ENCODE measurements at places on chromosomes 11 and 22.

DNA sequence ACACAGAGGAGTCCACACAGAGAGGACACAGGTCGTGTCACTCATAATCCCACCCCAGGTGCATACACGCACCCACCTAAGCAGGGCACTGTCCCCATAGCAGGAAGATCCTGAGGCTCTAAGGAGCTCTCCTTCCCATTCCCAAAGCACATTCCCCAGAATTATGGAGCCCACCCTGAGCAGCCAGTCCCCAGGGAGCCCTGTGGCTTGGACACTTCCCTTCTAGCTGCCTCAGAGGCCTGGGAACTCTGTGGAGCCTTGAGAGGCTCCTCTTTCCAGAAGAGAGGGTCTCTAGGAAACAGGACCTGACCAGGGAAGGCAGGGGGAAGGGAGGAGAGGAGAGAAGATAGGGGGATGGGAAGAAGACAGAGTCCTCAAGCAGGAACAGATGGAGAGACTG, 29.8 kb downstream of the ARHGEF17 start:
- peak; percentile 57 for DNase-seq

GRCh38 chr11:118194835-118195627, 18.6 kb upstream of the SCN2B start:
- DNase-seq: peak; percentile 26

GRCh38 chr11:68441466-68442230, 18.9 kb upstream of the PPP6R3 start:
- DNase-seq: peak; percentile 68

- no peak for DNase-seq
Observed at GRCh38 chr22:46520880-46521279, 16.5 kb downstream of the CELSR1 start.

GRCh38 chr11:134086376-134086775, 17.5 kb downstream of the JAM3 start:
- peak; percentile 63 for DNase-seq

GRCh38 chr11:12280838-12281565, 96.4 kb upstream of the PARVA start:
- DNase-seq: no peak

DNA sequence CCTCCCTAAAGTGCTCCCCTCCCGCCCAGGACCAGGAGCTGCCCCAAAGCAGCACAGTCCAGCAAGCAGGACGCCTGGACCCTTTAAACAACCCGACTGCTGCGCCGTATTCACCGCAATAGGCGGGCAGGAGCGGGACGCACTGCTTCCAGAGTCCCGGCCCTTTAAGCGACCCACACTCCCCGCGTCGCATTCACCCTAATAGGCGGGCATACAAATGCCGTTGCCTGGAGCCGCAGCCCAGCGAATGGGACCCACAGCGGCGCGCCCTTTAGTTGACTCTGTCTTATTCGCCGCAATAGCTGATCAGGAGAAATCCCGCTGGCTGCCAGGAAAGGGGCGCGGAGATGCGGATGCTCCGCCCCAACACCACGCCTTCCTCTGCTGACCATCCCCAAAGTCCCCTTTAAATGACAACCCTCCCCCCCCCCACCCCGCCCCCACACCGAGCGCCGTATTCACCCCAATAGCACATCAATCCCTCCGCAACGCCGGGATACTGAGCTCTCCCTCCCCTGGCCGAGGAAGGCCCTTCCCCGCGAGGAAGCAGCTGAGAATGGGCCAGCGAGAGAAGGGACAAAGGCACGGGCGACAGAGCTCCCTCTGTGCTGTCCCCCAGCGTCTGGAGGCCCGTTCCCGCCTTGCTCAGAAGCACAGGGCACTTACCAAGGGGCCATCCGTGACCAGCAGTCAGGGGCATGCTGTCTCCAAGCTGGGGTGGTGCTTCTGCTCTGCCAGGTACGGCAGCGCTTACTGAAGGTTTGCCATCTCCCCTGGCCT, 4.7 kb downstream of the OSBPL5 start:
- DNase-seq: peak; percentile 97

DNA sequence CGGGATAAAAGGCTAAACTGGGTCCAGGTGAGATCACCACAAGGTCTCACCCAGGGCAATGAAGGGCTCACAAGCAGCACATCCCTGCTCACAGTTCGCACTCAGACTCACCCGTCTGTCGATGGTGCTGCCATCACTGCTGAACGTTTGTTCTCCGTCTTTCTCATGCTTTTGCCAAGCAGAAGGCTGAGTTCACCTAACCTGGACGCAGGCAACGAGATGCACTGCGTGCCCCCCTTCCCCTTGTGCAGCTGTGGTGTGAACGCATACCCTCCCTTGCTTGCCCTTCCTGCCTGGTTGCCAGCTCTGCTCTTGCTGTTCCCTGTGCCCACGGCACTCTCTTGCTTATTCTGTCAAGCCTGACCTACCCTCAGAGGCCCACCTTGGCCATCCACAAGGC, 18.0 kb downstream of the KCTD21 start:
- DNase-seq: no peak

DNA sequence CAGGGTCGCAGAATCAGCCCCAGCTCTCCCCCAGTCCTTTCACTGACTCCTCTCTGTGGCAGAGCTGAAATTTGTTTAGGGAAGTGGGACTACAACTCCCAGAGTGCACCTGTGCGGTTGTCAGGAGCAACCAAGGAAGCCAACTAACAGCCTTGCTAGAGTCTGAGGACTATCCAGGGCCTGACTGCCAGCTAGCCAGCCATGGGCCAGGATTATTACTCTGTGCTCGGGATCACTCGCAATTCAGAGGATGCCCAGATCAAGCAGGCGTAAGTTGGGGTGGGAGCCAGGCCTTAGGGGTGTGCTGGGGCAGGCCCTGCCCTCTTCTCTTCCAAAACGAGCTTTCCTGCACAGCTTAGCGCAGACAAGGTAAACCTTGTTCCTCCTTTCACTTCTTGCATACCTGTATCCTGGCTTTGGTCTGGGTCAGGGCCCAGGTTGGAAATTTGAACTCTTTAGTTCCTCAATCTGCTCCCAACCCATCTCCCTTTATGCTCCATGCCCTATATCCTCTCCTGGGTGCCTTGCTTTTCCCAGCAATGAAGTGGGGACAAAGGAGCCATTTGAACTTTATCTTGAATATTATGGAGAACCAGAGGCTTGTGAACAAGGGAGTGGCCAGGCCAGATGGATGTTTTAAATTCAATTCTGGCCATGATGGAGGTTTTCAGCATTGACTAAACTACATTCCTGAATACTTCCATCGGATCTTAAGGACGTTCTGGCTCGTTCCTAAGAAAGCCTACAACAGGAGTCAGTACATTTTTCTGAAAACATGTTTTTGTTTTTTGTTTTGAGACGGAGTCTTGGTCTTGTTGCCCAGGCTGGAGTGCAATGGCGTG, at the start of gene DNAJB13:
TSS of gene DNAJB13 (plus strand) at position 158 of the 842 bp plus-strand sequence. CDS start at position 202, 44 bp downstream.
- DNase-seq: peak; percentile 48

- DNase-seq: peak; percentile 49
Observed at GRCh38 chr11:13140028-13140870, 131.1 kb downstream of the RASSF10 start.

DNA sequence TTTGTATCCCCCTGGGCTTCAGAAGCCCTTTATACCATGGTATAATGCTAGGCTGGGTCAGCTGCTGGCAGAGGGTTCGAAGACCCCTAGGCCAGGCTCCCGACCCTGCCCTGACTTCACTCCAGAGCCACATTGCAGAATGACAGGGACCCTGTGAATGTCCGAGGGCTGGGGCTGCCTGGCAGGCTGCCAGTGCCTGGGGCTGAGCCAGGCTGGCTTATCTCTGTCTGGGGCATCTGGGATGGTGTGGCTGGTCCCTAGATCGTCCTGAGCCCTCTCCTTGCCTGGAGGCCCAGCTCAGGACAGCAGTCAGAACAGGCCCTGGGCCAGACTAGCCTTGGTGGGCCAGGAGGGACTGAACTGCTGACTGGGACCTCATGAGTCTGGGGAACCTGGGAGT, 3.7 kb downstream of the ZDHHC8 start:
- no peak for DNase-seq

DNA sequence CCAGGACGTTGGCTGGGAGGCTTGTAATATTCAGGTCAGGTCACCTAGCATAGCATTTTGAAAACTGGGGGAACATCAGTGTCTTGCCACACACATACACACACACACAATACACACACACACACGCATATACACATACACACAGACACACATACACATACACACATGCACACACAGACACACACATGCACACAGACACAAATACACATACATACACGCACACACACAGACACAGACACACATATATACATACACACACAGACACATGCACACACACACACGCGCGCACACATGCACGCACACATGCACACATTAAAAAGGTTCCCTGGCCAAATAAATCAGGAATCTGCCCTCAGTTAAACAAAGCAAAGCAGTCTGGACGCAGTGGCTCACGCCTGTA, 12.5 kb downstream of the MYBPC3 start:
- no peak for DNase-seq

GRCh38 chr11:121630041-121630440, 177.3 kb upstream of the SORL1-AS1 start:
- peak; percentile 81 for DNase-seq

DNA sequence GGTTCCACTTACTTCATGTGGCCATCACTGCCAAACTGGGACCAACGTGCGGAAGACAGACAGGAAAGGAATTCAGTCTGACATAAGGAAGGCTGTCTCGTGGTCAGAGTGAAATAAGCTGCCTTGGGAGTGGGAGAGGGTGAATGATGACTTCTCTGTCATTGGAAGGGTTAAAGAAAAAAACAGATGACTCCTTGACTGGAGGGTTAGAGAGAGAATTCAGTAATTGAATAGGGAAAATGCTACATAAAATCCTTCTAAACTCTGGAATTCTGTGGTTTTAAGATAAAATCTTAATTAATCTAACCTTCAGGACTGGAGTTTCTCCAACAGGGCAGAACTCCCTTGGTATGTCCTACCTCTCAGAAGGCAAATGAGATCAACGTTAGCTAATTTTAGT, 33.8 kb downstream of the RAB30 start:
- peak; percentile 53 for DNase-seq

- no peak for DNase-seq
Observed at GRCh38 chr22:29348041-29348440, 32.5 kb upstream of the RASL10A start.

GRCh38 chr22:18095101-18095805, 15.4 kb upstream of the TUBA8 start:
- DNase-seq: peak; percentile 12

GRCh38 chr11:131404010-131404409, 33.6 kb downstream of the NTM start:
- DNase-seq: no peak

- DNase-seq: peak; percentile 48
Observed at GRCh38 chr11:88103337-88104206, 71.7 kb downstream of the RAB38 start.

DNA sequence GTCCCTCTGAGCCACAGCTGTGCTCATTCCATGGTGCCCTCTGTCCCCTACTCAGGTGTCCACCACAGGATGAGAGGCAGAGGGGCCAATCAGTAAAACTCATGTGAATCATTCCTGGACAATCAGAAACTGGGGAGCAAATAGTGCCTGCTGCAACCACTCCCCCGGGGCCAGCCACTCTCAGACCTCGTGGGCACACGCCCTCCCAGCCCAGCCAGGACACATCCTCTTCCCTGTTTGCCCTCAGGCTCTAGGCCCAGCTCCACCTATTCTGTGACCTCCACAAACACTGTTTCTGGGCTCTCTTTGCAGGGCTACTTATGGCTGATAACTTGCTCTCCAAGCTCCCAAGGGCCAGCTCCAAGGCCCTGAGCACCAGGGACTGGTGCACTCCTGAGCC, 14.0 kb upstream of the KCTD14 start:
- no peak for DNase-seq

- no peak for DNase-seq
Observed at GRCh38 chr11:61495801-61496601, 12.5 kb upstream of the LRRC10B start.

GRCh38 chr11:100734743-100735527, 47.8 kb downstream of the ARHGAP42 start:
- no peak for DNase-seq

GRCh38 chr11:73439002-73439843, 63.0 kb downstream of the RELT start:
- peak; percentile 62 for DNase-seq

DNA sequence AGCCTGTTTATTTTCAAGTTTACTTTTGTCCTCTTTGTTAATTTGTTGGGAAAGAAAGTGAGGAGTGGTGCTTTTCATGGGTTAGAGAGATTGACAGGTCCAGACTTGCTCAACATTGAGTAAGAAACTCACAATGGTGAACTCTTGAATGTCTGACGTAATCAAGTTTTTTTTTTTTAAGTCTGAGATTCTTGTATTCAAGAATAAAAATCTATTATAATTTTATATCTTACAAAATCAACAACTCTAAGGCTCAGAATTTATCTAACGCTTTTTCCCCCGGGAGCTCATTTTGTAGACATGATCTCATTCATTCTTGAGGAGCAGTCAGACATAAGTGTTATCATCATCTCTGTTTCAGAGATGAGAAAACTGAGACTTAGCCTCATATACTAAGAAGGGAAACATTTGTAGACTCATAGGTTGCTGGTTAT, 39.1 kb upstream of the SPTBN2 start:
- DNase-seq: peak; percentile 80

GRCh38 chr11:21625982-21626381, 566.9 kb upstream of the ANO5 start:
- peak; percentile 14 for DNase-seq

GRCh38 chr11:58637371-58637770, 14.9 kb downstream of the CNTF start:
- no peak for DNase-seq

DNA sequence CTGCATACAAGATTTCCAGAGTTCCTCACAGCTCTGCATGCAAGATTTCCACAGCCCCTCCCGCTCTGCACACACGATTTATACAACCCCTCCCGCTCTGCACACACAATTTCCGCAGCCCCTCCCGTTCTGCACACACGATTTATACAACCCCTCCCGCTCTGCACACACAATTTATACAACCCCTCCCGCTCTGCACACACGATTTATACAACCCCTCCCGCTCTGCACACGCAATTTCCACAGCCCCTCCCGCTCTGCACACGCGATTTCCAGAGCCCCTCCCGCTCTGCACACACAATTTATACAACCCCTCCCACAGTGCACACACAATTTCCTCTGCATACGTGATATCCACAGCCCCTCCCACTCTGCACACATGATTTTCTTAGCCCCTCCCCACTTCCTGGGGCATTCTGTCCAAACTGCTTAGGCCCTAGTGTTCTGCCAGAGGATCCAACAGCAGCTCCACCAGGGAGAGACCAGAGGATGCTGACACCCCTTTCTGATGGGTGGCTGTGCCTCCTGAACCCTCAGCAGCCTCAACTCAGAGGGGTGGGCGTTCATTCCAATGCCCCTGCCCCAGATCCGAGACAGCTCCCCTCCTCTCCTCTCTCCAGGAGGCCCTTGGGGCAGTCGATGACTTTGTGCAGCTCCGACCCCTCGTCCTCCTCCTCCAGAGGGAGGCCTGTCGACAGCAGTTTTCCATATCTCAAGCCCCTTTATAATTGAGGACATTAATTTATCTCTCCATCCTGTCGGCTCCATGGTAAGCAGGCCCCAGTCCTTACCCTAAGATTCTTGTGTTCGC, 671.7 kb downstream of the BRD1 start:
- no peak for DNase-seq
